ENCODE measurements at places on chromosomes 6 and 20.
A peak's percentile ranks its signal among the peaks of the same experiment; 100 is the strongest.

DNA sequence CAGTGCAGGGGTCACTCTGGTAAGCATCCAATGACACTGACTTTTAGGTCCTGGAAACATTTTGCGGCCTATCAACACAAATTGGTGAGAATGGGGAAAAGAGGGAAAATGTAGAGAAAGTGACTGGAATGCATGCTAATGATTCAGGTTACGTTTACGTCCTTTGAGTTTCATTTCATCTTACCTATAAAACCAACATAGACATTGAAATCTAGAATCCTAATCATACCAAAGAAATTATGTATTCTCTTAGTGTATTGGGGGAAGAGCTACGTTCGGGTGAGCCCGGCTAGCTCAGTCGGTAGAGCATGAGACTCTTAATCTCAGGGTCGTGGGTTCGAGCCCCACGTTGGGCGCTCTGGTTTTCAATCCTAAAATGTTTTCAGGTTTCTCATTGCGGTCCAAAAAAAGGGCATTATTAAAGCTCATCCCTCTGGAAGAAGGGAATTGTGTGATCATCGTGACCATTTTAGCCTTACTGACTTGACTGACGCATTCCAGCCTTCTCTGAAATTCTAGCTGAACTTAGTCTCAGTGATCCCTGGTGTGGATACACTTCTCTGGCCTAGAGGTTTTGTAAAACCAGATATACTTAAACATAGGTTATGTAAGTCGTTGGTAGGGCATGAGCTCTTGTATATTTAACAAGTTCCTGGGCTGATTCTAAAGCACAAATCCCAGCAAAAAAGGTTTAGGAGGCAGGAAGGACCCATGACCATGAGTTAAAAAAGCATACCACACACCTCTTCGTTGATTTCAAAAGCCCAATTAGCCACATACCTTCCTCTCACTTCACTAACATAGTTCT is 18.3 kb downstream of the HMGN4 start:
- no peak for DNase-seq

- DNase-seq, result no peak
Observed at GRCh38 chr6:90463359-90463758, 123.5 kb downstream of the MAP3K7 start.

DNA sequence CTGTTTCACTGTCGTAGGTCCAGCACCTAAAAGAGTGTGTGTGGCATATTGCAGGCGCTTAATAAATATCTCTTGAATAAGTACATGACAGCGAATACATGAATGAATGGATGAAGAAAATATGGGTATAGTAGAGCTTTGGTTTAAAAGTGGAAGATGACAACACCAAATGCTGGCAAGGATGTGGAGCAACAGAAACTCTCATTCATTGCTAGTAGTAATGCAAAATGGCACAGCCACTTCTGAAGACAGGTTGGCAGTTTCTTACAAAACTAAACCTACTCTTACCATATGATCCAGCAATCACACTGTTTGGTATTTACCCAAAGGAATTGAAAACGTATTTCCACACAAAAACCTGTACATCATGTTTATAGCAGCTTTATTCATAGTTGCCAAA is 36.3 kb upstream of the ARFGEF2 start:
- no peak for DNase-seq

GRCh38 chr6:83114164-83114563 is 46.7 kb downstream of the DOP1A start:
- DNase-seq, result no peak

- DNase-seq, result no peak
Observed at GRCh38 chr20:8587810-8588209, 455.7 kb downstream of the PLCB1 start.

DNA sequence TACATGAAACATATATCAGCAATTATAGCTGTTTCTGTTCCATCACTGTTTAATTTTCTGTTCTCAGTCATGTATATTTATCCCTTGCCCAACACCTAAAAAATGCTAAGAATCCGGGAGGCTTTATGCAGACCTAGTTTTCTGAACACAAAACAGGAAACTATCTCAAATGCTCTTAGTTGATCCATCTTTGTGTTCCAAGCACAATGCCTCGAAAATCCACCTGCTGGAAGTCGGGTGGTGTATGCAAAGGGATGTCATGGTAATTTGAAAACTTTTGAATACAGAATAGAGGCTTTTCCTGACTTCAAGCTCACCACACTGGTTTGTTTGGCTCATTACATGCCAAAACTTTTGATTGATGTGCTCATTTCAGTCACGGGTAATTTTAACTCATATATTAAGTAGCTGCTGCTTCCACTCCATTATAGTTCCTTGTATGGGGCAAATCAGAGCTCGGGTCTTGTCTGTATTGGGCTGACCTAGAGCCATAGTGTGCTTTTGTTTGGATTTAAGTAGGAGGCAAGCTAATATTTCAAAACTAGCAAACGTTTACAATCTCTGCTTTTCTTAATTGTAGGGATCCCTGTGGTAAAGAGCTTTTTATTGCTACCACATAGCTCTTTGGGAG is 646.5 kb upstream of the EPHA7 start:
- DNase-seq, result no peak

DNA sequence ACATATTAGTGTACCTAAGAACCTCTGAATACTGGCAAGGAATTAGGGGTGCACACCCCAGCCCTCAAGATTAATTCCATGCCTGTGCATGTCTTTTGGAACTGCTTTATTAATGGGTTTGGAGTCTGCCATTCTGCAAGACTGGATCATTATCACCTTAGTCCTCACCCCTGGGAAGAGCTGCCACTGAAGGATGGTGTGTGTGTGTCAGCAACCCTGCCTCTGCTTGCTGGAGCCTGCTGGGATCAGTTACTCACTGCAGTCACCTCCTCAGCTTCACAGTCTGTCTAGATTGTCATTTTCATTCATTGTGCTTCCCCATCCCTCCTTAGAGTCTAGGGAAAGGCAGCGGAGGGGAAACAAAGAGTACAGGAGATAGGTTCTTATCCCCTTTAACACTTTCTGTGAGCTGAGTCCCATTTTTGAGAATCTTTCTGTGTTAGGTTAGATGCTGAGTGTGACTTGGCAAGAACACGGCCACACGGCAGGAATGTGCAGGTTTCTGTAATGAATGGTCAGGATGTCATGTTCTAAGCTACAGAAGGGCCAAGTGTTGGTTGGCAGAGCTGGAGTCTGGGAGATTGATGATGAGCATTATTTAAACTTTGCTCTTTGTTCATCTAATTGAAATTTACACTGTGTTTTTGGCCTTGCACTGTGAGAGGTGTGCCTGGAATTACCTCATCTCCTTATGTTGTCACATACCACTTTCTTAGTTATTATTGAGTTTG is 21.1 kb downstream of the GHRH start:
- no peak for DNase-seq

DNA sequence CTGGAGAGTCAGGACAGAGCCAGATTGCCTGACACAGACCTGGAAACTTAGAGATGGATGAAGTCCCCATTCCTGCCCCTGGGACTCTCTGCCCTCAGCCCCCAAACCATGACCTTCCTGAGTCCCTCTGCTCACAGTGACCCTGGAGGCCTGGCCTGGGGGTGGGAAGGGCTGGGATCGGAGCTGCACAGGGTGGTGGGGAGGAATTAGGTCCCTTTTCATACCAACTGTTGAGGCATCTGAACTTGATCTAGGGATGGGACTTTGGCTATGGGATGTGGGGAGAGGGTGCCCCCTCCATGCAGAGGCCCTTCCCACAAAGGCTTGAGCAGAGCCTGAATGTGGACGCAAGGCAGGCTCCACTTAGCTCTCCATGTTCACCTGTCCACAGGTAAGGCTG is 144.1 kb downstream of the MRPL14 start:
- DNase-seq, result no peak

- DNase-seq, result no peak
Observed at GRCh38 chr6:133079901-133080300, 161.3 kb upstream of the EYA4 start.

GRCh38 chr20:33373735-33374605 is 27.3 kb downstream of the CDK5RAP1 start:
- DNase-seq, result no peak

GRCh38 chr20:36377348-36378326 is 71.5 kb downstream of the DLGAP4 start:
- DNase-seq, result no peak

DNA sequence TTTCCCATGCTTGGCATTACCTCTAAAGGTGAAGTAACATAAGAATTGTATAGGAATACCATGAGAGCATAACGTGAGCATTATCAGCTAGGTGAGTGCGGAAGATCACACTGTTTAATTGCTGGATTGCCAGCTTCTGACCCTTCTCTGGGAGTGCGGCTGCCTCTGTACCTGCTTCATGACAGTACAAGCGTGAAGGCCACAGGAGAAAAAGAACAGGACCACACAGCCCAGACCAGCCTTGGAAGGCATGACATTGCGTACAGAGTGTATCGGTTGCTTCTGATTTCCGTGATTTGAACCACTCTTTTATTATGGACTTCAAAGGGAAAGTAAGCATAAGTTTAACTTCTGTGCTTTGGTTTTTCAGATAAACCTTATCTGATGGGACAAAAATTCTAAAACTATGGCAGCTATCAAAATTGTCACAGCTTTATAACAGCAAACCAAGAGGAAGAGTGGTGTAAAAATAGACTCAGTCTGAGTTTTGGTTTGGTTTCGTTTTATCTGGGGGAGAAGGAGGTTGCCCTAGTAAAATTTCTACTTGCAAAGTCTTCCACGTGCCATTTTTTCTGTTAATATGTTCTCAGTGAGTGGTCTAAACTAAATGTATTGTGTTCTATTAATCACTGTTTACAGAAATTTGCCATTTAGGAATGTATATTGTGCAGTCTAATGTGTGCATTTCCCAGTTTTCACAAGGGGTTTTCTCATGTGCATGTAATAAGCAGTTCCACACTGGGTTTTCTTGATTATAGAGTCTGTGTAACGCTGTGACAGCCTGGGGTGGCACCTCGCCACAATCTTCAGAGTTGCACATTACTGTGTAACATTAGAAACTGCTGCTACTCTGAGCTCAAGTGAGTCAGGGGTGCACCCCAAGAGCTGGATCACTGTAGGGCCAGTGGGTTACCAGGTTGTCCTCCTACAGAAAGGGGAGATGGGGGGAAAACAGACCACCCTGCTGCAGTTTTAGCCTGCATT is 97.3 kb downstream of the RPP40 start:
- DNase-seq, result no peak

DNA sequence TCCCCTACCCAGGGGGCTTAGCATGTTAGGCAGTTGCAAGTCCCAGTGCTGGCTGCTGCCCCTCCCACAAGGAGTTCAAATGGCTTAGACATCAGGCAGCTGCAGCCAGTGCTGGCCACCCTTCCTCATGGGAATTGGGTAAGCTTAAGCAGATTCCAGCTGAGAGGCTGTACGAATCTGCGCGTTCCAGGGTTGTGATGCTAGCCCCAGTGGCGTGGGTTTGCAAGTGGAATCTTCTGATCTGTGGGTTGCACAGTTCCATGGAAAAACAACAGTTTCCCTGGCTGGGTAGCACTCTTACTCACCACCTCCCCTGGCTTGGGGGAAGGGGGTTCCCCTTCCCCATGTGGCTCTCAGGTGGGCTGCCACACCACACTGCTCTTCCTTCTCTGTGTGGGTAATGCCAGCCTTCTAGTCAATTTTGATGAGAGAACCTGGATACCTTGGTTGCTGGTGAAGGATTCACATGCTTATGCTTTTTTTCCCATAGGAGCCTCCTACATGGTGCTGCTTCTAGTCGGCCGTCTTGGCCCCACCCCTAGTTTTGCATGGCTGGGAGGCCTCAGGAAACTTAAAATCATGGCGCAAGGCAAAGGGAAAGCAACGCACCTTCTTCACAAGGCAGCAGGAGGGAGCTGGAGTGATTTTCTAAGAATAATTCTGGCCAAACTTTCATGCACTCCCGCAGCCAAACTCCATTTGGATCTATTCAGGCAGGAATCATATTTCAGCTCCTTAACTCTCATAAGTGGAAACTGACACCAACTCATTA is 13.0 kb downstream of the DYNLT2 start:
- DNase-seq, result no peak

DNA sequence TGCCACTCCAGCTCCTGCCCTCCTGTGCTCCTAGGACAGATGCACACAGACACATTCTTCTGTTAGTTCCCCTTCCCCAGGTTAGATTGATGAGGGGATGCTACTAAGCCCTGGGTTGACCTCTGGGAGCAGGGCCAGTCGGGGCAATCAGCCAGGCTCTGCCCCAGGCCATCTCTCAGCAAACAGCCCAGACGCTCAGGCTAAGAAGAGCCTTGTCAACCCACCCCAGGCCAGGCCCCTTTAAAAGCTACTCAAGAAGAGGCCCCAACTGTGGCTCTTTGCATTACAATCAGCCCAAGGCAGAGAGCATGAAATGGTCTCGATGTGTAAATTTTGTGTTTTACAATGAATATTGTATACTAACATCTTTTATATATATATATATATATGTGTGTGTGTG is 107.4 kb downstream of the TFAP2A start:
- no peak for DNase-seq

GRCh38 chr20:17448071-17448470 is 83.1 kb downstream of the BFSP1 start:
- no peak for DNase-seq

- DNase-seq, result no peak
Observed at GRCh38 chr6:33994472-33995308, 151.2 kb downstream of the GRM4 start.

- DNase-seq, result peak; percentile 43
Observed at GRCh38 chr20:16574656-16575355, 1.6 kb upstream of the KIF16B start.

DNA sequence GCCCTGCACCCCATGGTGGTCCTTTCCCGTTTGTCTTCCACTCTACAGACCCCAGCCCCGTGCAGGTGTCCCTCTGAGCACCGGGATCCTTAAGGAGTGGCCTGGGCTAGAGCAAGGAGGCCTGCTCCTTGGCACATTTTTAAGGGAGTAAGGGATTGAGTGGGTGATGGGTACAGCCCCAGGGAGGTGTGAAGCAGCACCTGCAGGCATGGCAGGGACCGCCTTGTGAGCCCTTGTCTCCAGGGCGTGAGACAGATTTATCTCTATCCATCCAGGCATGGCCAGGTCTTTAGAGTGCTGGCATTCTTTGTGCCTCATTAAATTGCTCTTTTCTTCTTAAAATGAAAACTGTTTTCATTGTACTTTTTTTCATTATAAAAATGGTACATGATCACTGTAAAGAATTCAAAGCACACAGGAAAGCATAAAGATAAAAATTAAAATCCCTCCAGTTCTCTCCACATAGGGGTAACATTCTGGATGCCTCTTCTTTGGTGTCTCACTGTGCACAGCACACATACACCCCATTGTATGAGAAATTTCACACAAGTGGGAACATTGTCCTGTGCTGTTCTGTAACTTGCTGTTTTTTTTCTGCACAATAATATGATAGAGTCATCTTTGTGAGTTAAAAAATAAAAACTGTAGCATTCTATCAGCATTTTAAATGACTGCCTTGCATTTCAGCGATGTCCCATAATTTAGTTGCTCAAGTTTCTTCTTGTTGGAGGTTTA is 31.9 kb upstream of the ZNF831 start:
- no peak for DNase-seq

Data from activated CD8-positive, alpha-beta memory T cell treated with anti-CD3 and anti-CD28 coated beads for 1 hour (primary cell).